ENCODE measurements at places on chromosomes 16 and 17. TPM values are rescaled to one million over a fixed set of nuclear protein-coding genes. Genes with fewer than 3 reads are reported as not detected.

MT1H gene
- 23.4 TPM for polyA plus RNA-seq

KCNAB3 gene
- 9.2 TPM for polyA plus RNA-seq

CRYBA1 gene
- polyA plus RNA-seq, result not detected

CACNG1 gene
- not detected for polyA plus RNA-seq

PLEKHH3 gene
- 11.5 TPM for polyA plus RNA-seq

HSD17B2 gene
- polyA plus RNA-seq, result 13.7 TPM

WNT9B gene
- 9.4 TPM for polyA plus RNA-seq

CD300H gene
- polyA plus RNA-seq, result not detected

NQO1 gene
- 28.7 TPM for polyA plus RNA-seq

SDK2 gene
- 8.3 TPM for polyA plus RNA-seq

MT1A gene
- not detected for polyA plus RNA-seq

TMC5 gene
- polyA plus RNA-seq, result 0.75 TPM

PPY gene
- polyA plus RNA-seq, result not detected

KRTAP2-1 gene
- not detected for polyA plus RNA-seq

ABCA5 gene
- 24.9 TPM for polyA plus RNA-seq

EVPLL gene
- 0.37 TPM for polyA plus RNA-seq

RBL2 gene
- polyA plus RNA-seq, result 75.5 TPM

PERCC1 gene
- polyA plus RNA-seq, result not detected

DBNDD1 gene
- polyA plus RNA-seq, result 8.9 TPM

PRKCB gene
- 3.9 TPM for polyA plus RNA-seq

KRTAP9-8 gene
- not detected for polyA plus RNA-seq

TMEM132E gene
- 4.5 TPM for polyA plus RNA-seq

ZP2 gene
- not detected for polyA plus RNA-seq

ELP5 gene
- 51.8 TPM for polyA plus RNA-seq

SLC16A3 gene
- polyA plus RNA-seq, result 7.3 TPM
